ENCODE measurements at places on chromosomes 7 and 10.

DNA sequence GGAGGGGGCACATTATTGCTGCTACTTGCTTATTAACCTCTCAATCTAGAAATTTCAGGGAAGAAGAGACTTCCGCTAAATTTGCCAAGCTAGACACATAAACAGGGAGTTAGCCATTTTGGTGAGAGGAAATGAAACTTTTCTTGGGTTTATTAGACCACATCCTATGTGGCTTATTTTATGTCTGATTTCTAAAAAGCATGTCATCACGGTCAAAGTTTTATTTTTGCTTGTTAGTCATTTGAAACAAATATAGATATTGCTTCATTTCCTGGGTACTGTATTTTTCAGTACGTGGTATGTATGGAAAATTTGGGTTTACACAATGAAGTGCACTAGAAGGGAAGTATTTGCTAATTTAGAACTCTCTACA, 144.1 kb downstream of the TCF7L2 start:
- DNase-seq = peak; percentile 25

DNA sequence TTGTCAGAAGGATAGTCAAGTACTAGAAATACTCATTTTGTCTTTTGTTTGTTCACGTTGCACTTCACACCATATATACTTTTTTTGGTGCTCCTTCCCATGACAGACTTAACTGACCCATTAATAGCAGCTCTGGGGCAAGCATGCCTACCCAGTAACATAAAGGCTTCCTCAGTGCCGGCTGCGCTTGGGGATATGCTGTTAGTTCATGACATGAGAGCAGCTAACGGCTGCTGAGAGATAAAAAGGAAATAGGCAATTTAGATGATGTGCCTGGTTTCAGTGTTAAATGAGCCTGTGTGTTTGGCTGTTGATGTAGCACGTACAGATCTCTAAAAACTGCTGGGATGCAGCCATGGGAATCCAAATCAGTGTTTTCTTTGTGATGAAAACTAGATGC, 86.4 kb downstream of the TAX1BP1 start:
- DNase-seq = no peak

DNA sequence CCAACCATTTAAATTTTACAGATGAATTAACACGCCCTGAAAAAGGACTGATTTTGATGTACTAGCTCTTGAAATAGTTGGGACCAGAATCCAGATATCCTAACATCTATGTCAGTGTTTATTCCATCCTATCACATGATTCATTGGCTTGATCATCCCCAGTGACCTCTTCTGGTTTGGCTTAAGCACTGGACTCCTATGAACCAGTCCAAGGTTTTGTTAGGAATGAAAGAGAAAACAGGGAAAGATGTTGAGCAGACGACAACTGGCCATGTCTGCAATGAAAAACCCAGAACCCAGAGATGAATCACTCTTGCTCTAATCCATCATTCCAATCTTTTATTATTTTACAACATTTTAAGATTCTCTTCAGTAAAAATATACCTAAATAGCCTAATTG, 1080.9 kb downstream of the SORCS1 start:
- DNase-seq = no peak

DNA sequence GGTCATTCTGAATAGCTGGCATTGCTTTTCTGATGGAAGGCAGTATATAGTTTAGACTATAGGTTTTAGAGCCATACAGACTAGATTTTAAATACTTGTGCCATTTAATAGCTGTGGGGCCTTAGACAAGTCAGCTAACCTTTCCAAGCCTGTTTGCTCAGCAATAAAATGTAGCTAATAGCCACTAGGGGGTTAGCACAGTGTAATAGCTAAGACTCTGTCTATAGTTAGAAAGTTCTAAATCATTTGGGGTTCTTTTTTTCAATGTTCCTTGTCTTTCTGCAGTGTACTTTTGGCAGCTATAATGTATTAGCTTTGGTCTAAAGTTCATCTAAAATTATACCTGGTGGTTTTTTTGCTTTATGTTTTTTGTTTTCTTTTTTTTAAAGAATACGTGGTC, 7.5 kb upstream of the KIFBP start:
- DNase-seq = no peak

DNA sequence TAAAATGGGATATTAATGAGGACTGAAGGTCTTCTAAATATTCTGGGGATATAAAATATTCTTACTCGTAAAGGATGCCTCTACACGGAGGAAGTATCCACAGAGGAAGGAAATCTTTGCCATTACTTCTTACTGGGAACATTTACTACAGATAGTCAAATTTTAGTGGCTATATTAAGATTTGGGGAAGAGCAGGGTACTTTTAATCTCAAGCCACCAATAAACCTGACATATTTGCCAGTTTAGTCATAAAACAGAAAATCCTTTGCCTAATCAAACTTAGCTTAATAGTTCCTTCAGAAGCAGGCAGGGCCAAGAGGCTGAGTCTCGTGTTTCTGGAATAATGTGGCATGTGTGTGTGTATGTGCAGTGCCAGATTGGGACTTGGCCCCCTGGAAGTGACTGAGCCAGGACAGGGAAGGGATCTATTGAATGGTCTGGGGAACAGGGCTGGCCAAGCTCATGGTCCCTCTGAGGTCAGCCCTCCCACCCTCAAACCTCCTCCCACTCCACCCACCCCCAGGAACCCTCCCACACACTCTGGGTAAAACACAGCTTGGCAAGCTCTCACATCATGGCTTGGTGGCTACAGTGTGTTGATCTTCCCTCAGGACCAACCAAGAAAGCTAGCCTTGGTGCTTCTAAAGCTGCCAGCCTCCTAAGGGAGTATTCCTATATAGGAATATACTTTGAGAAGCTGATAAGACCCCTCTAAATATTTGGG, 1.6 kb upstream of the PIK3CG start:
- no peak for DNase-seq

DNA sequence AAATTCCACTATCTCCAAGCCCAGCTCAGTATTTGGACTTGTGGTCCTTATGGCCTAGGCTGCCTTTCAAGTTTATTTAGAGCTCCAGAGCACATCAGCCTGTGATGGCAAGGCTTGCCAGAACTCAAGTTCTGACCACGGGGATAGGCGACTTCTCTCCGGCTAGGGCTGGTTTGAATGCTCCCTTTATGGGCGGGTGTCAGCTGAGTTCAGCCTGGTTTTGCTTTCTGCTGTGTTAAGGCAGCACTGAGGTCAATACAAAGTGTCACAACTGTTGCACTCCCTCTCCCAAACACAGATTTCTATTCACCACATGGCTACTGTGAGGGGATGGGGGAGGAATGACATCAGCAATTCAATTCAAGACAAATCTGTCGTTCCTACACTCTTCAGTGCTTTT, 318.1 kb upstream of the MYO3A start:
- DNase-seq = no peak

GRCh38 chr10:116968331-116968730, 36.7 kb downstream of the SHTN1 start:
- no peak for DNase-seq

DNA sequence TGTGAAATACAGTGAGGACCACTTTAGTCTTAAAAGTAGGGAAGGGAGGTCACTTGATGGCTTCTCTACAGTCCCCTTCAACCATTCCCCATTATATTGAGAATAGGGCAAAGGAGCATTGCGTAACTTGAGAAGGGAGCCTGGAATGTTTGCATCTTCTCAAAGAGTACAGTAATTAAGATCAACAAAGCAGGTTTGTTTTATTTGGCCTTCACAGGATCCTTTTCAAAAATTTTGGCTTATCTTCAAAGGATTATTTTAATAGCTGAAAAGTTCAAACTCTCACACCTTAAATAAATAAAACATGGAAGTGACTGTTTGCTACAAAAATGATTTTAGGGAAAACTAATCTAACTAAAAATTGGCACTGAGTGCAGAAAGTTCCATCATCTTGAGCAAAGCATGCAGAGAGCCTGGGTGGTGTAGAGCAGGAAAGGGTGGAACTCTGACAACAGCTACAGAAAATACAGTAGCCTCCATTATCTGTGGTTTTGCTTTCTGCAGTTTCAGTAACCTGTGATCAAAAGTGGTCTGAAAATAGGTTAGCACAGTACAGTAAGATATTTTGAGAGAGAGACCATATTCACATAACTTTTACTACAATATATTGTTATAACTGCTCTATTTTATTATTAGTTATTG, 214.0 kb downstream of the MDFIC start:
- DNase-seq = peak; percentile 48

DNA sequence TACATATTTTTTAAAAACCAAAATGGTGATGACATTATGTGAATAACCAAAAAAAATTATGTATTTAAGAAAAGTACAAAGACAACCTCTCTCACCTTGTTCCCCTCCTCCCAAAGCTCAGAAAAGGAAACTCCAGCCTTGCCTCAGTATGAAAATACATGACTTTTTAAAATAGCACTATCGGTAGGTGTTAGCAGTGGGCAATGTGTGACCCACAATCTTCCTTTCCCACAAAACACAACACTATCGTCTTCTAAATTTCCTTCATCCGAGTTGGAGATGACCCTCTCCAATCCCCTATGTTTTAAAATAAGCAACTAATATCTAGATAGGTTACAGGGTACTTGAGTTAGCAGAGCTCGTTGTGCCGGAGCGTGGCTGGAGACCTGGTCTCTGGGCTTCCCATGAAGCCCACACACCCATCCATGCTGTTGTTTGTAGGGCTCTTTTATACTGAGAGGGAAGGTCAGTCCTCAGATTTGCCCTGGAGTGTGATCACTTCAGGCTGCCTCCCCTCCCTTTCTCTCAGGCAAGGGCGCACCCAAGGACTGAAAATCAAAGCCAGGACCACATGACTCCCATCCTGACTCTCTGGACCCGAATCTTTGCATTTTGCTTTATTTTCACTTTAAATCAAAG, 107.6 kb downstream of the JAZF1 start:
- no peak for DNase-seq

DNA sequence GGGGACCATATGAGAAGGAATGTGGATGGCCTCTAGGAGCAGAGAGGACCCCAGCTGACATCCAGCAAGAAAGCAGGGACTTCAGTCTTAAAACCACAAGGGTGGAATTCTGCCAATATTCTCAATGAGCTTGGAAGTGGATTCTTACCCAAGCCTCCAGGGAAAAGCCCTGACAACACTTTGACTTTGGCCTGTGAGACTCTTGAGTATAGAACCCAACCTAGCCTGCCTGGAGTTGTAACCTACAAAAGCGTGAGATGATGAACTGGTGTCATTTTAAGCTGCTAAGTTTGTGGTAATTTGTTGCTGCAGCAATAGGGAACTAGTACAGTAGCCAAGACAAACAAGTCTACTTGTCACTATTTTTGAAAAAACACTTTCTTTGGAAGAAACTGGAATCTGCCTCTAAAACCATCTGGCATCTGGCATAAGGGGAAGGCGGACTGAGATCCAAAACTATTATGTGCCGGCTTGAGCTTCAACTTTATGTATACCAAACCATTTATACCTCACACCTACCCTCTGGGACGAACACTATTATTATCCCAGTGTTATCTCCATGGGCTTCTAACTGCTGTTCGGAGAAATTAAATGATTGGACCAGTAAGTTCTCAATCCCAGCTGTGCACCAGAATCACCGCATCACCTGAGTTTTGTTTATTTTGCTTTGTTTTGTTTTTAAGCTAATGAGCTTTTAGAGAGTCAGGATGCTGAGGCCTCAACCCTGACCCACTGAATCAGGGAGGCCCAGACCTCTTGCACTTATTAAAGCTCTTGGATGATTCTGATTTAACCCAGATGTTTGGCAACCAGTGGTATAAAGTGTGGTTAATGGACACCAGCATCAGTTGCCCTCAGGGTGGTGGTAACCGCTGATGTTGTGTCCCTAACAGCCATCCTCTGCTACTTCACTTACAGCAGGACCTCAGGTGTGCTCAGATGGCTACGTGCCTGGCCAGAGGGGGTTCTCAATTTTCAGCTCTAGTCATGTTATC, 83.0 kb downstream of the C1GALT1 start:
- no peak for DNase-seq

DNA sequence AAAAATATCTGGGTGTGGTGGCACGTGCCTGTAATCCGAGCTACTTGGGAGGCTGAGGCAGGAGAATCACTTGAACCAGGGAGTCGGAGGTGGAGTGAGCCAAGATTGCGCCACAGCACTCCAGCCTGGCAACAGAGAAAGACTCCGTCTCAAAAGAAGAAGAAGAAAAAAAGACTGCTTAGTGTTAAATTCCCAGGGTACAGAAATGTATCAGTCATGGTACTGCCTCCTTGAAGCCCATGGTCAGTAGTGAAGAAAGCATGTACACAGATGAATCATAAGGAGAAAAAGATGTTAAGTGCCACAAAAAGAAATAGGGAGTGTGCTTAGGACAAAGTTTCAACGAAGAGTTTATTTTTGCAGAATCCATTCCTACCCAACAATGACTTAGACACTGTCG, 62.5 kb upstream of the KMT2E start:
- DNase-seq = no peak

GRCh38 chr7:38040831-38041230, 120.4 kb downstream of the EPDR1 start:
- DNase-seq = peak; percentile 19

- DNase-seq = peak; percentile 64
Measured at GRCh38 chr7:50632561-50633413, 67.6 kb upstream of the DDC start.

- DNase-seq = no peak
Measured at GRCh38 chr10:120995768-120996167, 144.6 kb downstream of the WDR11 start.

DNA sequence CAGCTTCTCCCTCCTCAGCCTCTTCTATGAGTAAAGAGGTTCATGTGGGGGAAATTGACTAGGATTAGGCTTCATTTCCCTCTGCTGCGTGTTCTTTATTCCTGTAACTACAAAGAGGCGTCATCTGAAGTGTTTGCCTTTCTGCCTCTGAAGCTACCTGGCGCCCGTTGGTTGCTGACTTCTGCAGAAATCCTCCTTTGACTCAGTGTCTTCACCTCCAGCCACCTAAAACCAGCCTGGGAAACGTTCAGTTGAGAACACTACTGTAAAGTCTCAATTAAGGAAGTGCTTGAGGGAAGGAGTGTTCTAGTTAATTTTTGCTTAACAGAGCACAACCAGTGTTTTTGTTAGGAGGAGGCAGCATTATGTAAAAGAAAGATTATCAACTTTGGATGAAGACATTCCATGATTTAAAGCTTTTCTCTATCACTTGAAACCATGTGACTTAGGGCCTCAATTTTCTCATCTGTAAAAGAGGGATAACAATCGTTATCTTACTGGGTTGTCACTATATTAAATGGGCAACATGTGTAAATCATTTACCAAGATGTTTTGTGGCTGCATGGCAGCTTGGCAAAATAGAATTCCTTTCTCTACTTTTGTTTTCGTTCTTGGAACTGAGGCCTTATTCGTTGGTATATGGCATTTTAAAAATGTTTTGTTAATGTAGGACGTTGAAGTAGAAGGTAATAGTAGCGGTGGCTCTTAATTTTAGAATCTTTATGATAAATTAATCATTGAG, 642.9 kb downstream of the SDK1 start:
- DNase-seq = no peak

- no peak for DNase-seq
Measured at GRCh38 chr7:27211764-27212204, 11.9 kb upstream of the HOXA13 start.

GRCh38 chr7:115086146-115086841, 164.4 kb downstream of the MDFIC start:
- no peak for DNase-seq

GRCh38 chr7:22150221-22150620, 204.5 kb upstream of the CDCA7L start:
- DNase-seq = no peak
